Ovary (tissue), 10 donors: ENCODE measurements at places on chromosomes 5 and 9. TPM values are rescaled to one million over a fixed set of nuclear protein-coding genes. Genes with fewer than 3 reads are reported as not detected.

The CARTPT gene
- not detected for total RNA-seq

The IFNA2 gene
- total RNA-seq: not detected

The PLEKHG4B gene
- 1.4 TPM for total RNA-seq

DNA sequence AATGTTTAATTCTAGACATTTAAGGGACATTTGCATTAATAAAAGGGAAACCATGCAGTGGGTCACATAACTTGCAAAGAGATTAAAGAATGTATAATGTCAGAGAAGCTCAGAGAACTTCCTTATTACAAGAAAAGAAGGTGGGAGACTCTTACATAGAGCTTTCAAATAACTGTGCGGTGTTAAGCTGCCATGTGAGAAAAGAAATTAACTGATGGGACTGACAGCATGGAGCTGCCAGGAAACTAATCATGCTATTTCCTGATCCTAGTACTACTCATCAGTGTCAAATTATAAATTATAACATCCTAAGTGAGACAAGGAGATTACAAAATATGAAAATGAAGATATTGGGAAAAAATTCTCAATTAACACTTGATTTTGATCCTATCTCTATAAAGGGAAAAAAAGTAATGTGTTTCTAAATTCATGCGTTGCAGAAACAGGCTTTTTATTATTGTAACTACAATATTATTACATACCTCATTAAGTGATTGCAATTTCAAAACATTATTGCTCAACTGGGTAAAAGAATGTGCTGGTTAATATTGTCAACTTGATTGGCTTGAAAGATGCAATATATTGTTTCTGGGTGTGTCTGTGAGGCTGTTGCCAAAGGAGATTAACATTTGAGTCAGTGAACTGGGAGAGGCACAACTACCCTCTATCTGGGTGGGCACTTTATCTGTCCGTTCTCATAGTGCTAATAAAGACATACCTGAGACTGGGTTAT lies 609.5 kb upstream of the NUDT12 start:
- DNase-seq: no peak

DNA sequence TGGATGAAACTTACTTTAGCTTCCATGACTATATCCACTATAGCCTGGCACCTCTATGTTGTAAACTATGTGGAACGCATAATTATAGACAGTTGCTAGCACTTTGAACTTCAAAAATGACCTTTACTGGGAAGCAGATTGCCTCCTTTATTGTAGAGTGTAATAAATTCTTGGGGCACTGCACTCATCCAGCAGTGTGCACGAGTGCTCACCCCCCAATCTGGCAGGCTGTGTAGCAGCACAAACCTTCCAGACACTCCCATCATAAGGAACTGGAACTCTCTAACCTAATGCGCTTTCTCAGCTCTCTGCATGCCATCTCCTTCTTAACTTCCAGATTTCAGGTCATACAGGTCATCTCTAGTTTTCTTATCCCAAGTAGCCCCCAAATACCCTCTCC lies 1.5 kb upstream of the PDE6A start:
- no peak for DNase-seq

DNA sequence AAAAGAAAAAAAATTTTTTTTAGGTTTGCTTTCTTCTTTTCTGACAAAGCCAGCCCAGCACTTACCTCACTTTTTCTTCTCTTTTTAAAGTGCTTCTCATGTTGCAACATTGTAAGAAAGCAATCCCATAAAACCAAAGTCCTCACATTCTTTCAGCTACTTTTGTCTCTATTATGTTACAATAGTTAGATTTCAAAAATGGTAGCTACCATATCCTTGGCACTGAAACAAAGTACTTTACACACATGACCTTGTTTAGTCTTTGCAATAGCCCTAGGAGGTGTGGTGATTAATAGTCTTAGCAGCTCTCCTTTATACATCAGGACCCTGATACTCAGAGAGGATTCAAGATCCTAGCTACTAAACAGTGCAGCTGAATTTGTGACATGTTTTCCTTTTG lies 23.5 kb upstream of the CARTPT start:
- no peak for DNase-seq

DNA sequence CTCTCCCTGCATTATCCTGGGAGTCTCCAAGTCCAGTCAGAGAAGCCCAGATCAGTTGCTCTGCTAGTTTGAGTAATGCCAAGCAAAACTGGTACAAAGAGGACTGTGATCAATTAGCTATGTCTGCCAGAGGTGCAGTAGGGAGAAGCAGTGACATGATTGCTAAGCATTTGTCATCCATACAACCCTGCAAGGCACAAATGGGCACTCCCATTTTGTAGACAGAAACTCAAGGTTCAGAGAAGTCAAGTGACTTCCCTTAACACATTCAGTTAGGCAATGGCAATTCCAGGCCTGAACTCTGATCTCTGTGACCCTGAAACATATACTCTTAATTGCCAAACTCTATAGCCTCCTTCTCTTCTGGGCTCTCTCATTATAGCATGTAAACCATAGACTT lies 34.0 kb downstream of the NDST1 start:
- DNase-seq: no peak
